Vagina (tissue), 2 donors: ENCODE measurements at places on chromosomes 3 and 15.

DNA sequence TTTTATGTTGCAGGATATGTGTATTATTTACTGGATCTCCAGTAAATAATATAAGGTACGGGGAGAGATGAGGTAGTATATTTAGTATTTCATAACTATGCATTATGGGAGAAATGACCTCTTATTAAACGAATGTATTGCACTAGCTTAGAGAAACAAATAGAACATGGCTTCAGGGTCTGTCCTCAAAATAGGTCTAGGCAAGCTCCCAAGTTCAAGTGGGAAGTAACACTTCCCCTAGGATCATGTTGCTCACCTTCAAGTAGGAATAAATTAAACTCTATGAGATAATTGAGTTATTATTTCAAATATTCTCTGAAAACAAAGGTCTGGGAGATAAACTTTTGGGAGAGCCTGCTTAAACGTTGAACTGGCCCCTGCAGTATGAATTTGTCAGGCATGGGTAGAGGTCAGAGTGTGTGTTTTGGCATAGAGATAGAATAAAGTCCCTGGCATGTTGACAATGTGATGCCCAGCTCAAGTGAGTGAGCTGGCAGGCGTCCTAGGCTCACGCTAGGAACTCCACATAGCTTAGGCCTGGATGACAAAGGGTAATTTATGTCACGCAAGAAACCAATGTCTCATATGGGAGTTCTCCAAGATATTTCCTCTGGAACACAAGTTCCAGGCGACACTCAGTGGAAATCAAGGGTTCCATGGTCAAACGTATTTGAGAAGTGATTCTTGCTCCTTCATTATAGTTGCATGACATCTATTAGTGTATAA lies 236.8 kb downstream of the CACNA2D3 start:
- peak; percentile 34 for DNase-seq

- DNase-seq: no peak
These were observed 69.9 kb upstream of the GATM start for GRCh38 chr15:45448066-45448915.

- no peak for DNase-seq
These were observed 136.0 kb upstream of the RARB start for GRCh38 chr3:25292036-25292435.

DNA sequence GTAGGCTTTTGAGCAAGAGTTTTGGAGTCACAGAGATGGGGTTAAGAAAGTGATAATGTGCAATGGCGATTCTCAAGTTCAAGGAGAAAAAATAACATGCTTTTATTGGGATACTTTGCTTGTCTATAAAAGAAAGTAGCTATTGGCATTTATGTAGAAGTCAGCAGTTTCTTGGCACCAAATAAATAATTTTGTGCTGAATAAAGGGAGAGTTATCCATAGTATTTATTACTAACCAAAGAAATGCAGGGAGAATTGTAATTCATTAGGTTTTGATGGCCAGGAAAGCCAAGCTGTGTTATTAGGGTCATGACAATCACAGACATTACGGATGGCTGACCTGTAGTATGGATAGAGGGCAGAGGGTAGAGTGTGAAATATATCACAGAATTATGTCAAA lies 33.1 kb downstream of the BTD start:
- no peak for DNase-seq

DNA sequence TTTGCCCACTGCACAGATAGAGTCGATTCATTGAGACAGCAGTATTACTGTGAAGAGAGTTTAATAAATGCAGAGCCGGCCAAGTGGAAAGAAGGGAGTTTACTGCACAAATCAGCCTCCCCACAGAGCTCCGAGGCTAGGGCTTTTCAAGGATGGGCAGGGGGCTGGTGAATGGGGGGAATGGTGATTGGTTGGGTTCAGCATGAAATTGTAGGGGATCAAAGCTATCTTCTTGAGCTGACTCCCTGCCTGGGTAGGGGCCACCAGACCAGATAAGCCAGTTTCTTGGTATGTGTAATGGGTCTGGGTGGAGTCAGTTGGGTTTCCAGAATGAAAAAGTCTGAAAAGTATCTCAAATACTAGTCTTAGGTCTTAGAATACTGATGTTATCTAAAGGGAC lies 66.6 kb downstream of the SYNPR start:
- no peak for DNase-seq

DNA sequence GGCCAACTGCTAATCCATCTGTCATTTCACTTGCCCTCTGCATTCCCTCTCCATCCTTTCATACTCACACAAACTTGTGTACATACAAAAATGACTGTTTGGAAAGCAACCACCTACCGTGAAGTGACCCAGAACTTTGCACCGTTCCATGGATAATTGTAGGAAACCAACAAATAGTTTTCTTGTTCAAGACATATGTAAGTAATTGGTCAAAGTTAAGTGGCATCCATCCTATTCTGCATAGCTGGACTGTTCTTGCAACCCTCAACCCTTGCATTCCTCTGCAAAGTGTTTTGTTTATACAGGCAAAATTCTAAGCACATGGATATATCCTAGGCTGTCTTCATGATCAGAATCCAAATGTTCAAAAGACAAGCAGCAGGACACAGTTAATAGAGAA lies 592.5 kb downstream of the MECOM start:
- DNase-seq: no peak

- DNase-seq: no peak
These were observed 172.6 kb downstream of the PGPEP1L start for GRCh38 chr15:98834976-98835375.

- DNase-seq: no peak
These were observed 105.6 kb downstream of the MYLK start for GRCh38 chr3:123778525-123778924.

DNA sequence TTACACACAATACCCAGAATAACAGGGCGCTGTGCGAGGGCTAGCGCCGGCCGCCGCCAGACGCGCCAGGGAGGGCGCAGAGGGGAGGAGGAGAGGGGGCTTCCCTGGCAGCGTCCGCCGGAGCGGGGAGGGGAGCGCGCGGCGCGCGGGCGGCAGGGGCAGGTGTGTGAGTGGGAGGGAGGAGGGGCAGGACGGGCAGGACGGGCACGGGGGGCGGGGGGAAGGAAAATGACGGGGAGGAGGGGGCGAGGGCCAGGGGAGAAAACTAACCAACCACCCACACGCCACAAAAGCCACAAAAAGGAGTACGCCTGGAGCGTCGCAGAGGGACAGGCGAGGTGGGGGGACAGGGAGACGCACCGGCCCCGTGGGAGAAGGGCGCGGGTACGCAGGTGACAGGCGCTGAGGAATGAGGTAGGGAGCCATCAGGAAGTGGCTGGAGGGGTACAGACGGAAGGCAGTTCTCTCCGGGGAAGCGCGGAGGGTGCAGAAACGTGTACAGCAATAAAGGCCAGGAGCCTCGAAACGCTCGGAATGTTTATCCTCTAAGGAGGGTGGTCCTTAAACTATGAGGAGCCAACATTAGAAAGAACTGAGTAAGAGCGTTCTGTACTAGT lies 610 bp upstream of the SATB1 start:
- no peak for DNase-seq

DNA sequence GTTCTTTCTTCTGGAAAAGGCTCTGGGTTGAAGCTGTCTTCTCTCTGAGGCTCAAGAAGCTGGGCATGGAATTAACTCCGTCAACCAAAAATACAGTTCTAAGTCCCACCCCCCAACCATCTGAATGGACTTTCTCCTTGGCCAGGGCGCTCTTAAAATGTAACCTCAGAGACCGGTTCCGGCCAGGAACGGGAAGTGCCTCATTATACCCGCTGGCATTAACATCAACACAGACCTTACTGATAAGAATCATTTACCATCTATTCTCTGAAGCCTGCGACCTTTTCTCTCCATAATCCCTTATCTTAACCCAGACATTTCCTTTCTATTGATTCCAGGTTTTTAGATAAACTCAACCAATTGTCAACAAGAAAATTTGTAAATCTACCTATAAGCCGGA lies 64.7 kb downstream of the ATP1B3 start:
- no peak for DNase-seq

- no peak for DNase-seq
These were observed 247.0 kb downstream of the STXBP5L start for GRCh38 chr3:121155028-121155427.

DNA sequence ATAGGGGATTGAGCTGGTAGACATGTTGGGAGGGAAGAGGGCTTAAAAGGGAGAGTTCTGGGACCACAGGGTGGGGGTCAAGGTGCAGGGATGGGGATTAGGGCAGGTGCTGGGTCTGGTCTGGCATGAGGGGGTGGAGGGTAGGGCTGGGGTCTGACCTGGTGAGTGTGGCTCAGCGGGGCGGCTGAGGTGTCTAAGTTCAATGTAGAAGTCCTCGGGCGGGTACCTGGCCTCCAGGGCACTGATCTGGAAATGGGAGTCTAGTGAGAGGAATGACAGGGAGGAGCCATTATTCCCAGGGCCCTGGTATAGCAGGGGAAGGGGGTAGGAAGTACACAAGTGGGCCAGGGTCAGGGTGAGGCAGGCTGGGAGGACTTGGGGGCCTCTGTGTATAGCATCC lies 39.6 kb downstream of the RAB11A start:
- DNase-seq: peak; percentile 65

DNA sequence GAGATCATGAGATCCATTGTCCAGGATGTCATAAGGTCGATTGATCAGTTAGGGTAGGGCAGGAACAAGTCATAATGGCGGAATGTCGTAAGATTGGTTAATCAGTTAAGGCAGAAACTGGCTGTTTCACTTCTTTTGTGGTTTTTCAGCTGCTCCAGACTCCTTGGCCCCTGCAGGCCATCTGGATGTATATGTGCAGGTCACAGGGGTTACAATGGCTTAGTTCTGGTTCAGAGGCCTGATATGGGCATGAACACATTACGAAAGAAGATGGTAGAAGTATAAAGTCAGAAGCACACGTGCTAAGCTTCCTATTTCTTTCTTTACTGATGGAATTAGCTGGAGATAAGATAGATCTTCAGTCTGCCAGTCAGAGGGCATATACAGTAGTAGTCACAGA lies 315.4 kb upstream of the LRRC3B start:
- DNase-seq: no peak

GRCh38 chr3:126473292-126474168 lies 2.2 kb downstream of the ZXDC start:
- no peak for DNase-seq

DNA sequence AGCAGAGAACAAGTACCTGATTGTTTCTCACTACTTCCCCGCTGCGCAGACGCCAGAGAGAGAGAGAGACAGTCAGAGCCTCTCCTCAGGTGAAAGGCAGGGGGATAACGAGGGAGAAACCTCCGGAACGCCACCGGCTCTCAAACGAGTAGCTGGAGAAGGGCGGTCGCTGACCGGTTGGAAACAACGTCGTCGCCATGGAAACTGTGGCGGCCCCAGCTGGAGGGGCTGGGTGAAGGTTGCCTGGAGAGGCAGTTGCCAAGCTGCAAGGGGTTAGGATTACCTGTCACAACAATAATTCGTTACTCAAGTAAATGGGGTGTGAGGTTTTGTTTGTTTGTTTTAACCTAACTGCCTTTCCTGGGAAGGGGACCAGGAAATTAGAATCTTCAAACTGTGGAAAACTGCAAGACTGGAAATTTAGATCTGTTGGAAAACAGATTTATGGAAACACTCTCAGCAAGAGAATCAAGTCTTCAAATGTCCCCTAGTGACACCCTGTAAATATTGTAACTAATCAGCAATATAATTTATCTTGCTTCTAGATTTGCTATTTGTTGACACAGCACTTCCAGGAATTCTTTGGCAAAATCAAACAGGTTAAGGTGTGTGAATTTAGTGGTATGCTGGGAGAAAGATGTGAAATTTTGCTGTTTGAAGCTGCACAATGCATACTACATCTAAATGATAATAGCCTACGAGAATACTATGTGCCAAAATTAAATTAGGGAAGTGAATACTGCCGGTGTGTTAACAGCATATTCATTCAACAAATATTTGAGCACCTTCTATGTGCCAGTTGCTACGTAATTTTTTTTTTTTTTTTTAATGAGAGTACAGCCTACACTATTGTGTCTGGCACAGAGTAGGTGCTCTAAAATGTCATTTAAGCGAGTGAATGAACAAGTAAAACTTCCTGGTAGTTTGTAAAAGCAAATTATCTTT lies at the start of gene DNAH12:
TSS of gene DNAH12 (minus strand) at position 164 of the 945 bp plus-strand sequence. CDS start 1,474 bp downstream, outside the sequence.
- no peak for DNase-seq
